Stimulated activated CD8-positive, alpha-beta memory T cell treated with anti-CD3 and anti-CD28 coated beads, Interleukin-15, amount 100 ng/mL, for 24 hours (primary cell): ENCODE measurements at places on chromosomes 2 and 18.

- DNase-seq: no peak
These were observed 20.9 kb downstream of the PKDCC start for GRCh38 chr2:42068571-42069178.

DNA sequence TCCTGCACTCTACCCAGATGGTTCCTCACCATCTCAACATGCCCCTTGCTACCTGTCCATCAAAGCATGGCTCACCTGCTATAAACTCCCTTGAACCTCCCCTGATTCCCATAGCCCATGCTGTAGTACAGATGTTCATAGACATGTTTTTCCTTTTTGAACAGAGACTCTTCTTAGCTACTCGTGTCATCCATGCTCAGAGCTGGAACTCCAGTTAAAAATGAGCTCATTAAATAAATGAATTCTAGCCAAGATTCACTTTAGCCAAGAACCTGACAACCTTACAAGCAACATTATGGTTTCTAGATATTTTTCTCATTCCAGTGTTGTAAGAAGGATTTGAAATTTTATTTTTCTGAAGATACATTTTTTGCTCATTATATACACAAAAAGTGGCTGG is 65.0 kb downstream of the SCG2 start:
- DNase-seq: no peak

- DNase-seq: no peak
These were observed 12.1 kb upstream of the ARHGEF4 start for GRCh38 chr2:130824492-130825061.

DNA sequence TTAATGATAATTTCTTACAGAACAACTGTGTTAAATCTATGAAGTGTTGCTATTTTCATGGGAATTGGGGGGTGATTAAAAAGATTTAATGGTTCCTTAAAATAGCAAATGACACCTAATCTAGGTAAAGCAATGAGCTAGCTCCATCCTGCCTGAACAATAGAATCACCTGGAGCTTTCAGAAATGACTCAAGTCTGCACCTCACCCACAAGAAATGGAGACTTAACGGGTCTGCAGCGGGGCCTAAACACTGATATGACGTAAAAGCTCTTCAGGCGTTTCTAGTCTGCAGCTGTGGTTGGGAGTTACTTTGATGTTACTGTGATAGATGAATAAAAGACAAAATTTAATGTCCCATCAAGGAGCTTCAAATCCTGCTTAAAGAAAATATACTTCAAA is 328.2 kb downstream of the RND3 start:
- no peak for DNase-seq

DNA sequence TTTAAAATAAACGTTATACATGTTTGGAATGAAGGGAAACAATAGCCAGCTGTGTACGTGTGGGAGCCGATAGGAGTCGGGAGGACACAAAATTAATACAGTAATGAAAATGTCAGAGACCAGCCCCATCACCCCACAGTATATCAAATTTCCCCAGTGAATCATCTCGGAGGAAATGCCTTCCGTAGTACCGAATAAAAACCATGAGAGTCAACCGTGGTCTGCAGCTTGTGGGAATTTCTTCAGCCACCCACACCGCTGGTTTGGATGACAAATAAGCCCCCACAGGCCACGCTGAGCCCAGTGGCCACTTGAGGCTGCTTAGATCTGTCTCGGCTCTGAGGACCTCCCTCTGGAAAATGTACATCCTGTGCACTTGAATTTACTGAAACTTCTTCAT is 133.7 kb downstream of the COL6A3 start:
- no peak for DNase-seq

DNA sequence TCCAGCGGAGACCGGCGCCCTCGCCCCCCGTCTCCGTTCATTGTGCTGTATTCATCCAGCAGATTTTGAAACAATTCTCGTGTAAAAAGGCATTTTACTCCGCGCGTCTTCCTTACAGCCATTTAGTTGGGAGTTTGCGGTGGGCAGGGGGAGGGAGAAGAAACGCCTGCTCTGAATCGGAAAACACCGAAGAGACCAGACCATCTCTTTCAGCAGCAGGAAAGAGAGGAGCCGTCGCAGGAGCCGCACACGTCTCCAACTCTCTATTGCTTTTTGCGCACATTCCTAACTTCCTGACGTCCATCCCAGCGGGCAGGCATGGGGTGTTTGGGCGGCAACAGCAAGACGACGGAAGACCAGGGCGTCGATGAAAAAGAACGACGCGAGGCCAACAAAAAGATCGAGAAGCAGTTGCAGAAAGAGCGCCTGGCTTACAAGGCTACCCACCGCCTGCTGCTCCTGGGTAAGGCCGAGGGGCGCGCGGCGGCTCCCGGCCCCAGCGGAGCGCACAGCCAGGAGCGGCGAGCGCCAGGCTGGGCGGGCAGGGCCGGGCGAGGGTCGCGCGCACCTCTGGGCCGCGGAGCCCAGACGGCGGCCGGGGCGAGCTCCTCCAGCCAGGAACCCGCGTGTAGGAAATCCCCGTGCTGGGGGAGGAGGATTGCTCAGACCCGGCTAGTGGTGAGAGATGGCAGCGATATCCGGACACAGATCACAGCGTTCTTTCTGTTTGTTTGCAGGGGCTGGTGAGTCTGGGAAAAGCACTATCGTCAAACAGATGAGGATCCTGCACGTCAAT is 63.2 kb downstream of the GNAL start:
- DNase-seq: no peak

DNA sequence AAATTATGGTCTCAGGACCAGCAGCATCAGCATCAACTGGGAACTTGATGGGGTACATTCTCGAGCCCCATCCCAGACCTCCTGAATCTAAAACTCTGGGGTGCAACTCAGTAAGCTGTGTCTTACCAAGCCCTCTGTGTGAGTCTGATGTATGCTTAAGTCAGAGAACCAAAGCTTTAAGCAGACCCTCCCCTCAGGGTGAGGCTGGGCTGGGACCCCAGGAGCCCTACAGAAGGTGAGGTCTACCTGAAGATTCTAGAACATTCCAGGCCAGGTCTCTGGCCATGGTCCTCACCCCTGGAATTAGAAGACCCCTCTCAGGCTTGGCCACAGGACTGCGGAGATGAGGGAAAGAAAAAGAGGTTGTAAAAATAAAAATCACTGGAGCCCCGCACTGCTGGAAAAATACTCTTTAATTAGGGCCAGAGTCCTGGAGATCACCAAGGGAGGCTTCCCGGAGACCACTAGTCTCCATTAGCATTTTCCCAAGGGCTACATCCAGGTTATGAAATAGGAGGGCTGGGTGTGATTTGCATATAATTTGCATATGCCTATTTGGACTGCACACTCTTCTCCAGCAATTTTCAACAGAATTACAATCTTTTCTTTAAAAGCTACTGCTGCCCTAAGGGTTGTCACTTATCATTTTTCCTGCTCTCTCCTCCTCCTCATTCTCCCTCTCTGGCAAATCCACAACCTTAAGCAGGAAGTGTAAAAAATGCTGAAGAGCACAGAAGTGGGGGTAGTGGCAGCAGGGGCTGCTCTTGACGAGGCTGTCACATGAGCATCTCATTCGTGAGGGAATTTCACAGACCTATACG is 100.2 kb downstream of the ZBTB7C start:
- DNase-seq: no peak

DNA sequence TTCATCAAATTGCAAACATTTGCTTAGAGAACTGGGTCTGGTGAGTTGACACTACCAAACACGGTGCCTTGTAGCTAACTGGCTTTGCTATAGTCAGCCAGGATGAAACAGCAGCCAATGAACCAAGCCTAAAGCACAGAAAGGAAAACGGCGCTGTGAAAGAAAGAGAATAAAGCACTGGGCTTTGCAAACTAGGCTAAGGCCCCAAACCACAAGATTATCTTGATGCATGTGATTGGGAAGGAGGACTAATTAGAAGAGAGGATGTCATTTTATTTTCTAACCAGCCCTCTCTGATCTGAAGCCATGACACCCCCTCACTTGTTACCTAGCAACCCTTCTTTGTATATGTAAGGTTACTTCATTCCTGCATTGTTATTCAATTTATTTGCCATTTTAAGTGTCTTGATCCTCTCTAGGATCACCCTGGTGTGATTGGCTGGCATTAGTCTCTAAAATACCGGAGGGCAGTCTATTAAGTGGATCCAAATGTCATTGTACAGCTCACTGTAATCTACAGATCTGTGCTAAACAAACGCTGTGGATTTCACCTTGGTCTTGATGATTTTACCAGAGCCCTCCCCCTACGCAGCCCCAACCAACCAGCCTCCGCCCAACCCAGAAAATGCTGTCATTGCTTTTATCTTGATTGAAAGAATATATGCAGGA is 395.4 kb upstream of the ACVR2A start:
- DNase-seq: no peak

- DNase-seq: no peak
These were observed 133.1 kb upstream of the CRIM1 start for GRCh38 chr2:36222485-36222884.

DNA sequence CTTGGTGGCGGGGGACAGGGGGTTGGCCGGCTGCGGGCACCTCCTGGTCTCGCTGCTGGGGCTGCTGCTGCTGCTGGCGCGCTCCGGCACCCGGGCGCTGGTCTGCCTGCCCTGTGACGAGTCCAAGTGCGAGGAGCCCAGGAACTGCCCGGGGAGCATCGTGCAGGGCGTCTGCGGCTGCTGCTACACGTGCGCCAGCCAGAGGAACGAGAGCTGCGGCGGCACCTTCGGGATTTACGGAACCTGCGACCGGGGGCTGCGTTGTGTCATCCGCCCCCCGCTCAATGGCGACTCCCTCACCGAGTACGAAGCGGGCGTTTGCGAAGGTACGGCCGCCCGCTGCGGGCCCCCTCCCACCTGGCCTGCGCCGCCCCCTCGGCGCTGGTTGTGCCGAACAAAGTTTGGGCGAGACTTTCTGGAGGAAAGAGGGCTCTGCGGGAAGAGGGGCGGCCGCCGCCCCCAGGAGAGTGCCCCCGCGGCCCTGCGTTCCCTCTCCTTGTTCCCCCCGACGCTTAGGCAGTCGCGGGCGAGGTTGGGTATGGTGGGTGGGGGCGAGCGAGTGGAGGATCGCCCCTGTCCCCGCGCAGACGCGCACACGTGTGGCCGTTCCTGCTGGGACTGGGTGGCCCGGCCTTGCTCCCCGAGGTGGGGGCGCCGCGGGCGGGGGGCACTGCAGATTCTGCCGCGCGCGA is 866 bp downstream of the CRIM1 start:
- DNase-seq: no peak

DNA sequence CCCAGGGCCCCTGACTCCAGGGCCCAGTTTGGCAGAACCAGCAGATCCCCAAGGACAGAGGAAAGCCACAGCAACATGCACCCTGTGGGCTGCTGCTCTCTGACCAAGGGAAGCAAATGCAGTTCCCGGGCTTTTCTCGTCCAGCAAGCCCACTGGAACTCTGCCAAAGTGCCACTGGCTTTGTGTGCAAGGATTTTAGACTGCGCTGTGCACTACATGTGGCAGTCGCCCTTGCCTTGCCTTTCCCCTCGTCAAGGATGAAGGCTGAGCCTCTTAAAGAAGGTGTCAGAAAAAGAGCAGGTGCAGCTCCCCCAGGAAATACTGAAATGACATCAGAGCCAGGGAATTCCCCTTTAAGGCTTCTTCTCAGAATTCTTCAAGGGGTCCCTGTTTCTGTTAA is 199.2 kb downstream of the TFCP2L1 start:
- DNase-seq: no peak

DNA sequence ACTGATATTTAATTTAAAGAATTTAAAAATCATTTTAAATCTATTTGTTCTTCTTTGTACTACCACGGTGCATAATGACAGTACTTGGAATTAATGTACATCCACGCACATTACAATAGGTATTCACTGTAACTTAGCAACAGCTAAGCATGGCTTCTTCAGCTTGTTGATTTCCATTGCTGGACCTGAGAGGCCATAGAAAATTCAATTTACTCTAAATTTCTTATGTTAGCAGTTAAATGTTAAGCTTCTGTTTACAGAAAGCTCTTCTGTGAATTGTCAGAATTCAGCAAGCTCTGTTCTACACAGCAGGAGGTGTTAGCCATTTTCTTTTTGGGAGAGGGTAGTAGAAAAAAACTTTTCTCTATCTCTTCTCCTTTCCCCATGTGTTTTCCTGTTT is 1149.3 kb upstream of the CDH2 start:
- DNase-seq: no peak
